Activated T-helper 2 cell treated with anti-CD3 and anti-CD28 coated beads, Interferon-gamma antibody, Interleukin-2, Interleukin-4, amounts not matched to agents 10 μg/mL and 5 μg/mL and 100 μg/mL, durations not matched to agents 14 hours and 24 hours and 36 hours (primary cell): ENCODE measurements at places on chromosomes 12 and 14. TPM values are rescaled to one million over a fixed set of nuclear protein-coding genes. Genes with fewer than 3 reads are reported as not detected.

Gene CLEC12A
- total RNA-seq, result 0.30 and 0.32 TPM in 2 replicates

Gene RPL10L
- not detected in 2 replicates for total RNA-seq

Gene OTUB2
- total RNA-seq, result 2.1 and 2.3 TPM in 2 replicates

Gene NAV3
- not detected in 2 replicates for total RNA-seq

DNA sequence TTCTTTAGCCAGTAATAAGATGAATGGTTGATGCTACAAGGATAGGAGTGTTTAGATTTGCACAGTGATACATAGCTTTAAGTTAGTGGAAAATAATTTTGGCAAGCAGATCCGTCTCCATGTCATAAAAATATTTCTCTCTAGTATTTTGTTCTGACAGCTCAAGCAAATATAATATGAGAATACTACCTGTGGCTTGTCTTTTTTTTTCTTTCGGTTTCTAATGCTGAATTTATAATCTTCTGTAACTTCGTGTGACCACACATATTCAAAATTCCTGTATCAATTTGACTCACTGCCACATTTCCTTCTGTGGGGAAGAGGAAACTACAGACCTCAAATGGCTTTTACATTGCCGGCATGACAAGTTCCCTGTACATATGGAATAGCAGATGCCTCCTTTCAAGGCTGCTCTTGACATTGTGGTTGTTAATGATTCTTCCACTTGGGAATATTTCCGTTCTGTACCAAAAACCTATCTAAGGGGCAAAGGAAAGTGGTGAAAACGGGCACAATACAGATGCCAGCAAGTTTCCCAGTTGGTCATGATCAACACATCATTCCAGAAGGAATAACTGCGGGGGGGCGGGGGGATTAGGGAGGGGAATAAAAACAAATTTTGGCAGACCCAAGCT, 103.6 kb upstream of the CCDC91 start:
- H3K4me1 ChIP-seq, result peaks cover 6% of the 10 kb centered on the region
- no peaks in the 10 kb centered on the region for H3K36me3 ChIP-seq
- H3K27ac ChIP-seq, result no peak overlapping the region
- no peak overlapping the region for H3K4me3 ChIP-seq
- DNase-seq, result no peak

DNA sequence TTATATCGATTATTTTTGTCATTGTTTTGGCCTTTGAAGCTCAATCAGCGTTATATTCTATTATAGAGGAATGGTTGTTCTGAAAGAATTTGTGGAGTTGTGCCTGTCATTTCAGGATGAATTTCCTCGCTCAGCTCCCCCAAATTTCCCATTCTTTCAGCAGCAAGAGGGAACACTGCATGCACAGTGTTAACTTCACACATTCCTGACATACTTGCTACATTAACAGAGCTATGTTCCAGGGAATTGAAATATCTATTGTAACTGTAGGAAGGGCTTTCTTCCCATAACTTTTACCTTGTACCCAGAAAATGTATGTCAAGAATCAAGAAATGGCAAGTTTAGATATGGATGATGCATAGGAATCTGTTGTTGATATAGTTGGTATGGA, 379.0 kb downstream of the LRIG3 start:
- no peak overlapping the region for H3K27ac ChIP-seq
- H3K4me1 ChIP-seq, result no peaks in the 10 kb centered on the region
- no peaks in the 10 kb centered on the region for H3K36me3 ChIP-seq

DNA sequence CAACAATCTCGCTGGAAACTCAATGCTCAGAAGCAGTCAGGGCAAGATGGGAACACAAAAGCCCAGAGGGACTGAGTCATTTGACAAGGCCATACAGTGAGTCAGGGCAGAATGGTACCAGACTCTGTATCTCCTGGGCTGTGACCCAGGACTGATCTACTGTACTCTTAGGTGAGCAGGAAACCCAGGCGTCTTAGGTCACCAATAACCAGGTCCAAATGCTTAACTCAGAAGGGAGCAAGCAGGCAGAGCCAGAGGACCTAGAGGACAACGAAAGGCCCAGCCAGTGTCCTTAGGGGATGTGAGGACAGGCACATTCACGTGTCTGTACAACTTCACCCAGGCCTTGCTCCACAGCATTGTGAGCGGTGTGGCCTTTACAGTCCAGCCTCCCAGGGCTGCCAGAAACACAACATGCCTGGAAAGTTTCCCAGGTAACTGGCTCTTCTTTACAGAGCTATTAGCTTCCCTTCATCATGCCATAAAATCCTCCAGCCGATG, 69.9 kb downstream of the ARL6IP4 start:
- no peak for DNase-seq
- H3K4me3 ChIP-seq, result no peak overlapping the region
- H3K27ac ChIP-seq, result no peak overlapping the region
- H3K36me3 ChIP-seq, result no peaks in the 10 kb centered on the region
- H3K27me3 ChIP-seq, result no peaks in the 10 kb centered on the region

DNA sequence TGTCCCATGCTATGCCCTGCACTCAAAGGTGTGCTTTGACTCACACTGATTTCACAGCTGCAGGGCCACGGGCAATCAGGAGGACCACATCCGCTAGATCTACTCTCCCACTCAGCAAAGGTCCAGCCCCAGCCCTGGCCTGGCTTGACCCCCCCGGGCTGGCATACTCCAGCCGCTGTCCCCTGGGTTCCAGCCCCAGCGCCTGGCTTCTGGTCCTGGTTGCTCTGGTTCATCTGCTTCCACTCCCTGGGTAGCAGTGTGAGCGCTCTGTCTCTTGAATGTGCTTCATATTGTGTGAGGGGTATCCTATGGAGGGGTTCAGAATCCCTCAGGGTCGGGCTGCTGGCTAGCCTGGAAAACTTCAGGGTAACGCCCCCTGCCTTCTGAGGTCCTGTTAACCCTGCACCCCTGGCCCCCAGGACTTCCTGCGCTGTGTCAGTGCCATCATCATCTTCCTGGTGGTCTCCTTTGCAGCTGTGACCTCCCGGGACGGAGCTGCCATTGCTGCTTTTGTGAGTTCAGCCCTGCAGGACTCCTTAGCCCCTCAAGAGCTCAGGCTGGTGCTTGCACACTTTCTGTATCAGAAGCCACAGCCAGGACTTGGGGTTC, 1.9 kb downstream of the CMTM5 start:
- no peak overlapping the region for H3K27ac ChIP-seq
- no peak for DNase-seq
- H3K4me1 ChIP-seq, result no peaks in the 10 kb centered on the region

DNA sequence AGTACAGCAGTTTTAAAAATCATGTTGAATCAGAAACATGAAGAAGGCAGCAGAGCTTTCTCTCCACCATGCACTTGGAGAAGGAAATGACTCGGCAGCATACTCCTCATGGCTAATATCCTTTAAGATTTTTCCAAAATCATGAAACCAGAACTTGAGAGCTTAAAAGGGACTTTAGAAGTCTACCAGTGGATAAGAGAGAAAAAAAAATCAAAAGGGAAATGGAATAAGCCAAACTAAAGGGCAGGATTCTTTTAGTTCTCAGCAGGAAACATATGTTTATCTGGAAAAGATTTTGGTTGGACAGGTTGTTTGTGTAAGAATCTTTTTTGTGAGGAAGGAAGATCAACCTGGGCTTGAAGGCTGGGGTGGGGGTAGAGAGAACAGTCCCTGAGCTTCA, 111.8 kb downstream of the PRKCH start:
- H3K4me1 ChIP-seq, result peaks cover 75% of the 10 kb centered on the region
- no peak for DNase-seq
- peak overlapping the region; percentile 48 for H3K27ac ChIP-seq
- no peaks in the 10 kb centered on the region for H3K27me3 ChIP-seq
- H3K4me3 ChIP-seq, result no peak overlapping the region
- H3K36me3 ChIP-seq, result peaks cover 51% of the 10 kb centered on the region

DNA sequence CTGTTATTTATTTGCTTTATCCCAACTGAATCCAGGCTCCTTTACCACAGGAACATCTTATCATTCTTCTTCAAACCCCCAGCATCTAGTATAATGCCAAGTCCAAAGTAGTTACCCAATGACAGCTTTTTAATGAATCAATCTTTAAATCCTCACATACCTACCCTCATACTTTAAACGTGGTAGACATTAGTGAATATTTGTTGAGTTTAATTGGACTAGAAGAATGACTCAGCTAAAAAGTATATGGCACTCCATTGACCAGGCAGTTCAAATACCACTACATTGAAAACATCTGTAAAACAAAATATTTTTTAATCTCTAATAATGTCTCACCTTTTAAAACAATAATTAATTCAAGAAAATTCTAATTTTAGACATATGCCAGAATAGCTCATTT, 98.1 kb downstream of the ZFC3H1 start:
- no peak overlapping the region for H3K4me3 ChIP-seq
- no peaks in the 10 kb centered on the region for H3K4me1 ChIP-seq
- no peak for DNase-seq
- peaks cover 9% of the 10 kb centered on the region for H3K27me3 ChIP-seq

- DNase-seq, result no peak
- no peak overlapping the region for H3K27ac ChIP-seq
- H3K27me3 ChIP-seq, result no peaks in the 10 kb centered on the region
- no peaks in the 10 kb centered on the region for H3K4me1 ChIP-seq
- H3K36me3 ChIP-seq, result no peaks in the 10 kb centered on the region
These were observed 59.6 kb downstream of the LRFN5 start for GRCh38 chr14:41666301-41666700.

- H3K4me1 ChIP-seq, result no peaks in the 10 kb centered on the region
- no peak overlapping the region for H3K4me3 ChIP-seq
- no peak overlapping the region for H3K27ac ChIP-seq
- H3K36me3 ChIP-seq, result no peaks in the 10 kb centered on the region
- H3K27me3 ChIP-seq, result no peaks in the 10 kb centered on the region
- no peak for DNase-seq
These were observed 74.1 kb downstream of the KIF26A start for GRCh38 chr14:104212206-104213095.

GRCh38 chr14:59132796-59133494, 55.5 kb upstream of the DAAM1 start:
- DNase-seq, result no peak
- H3K36me3 ChIP-seq, result no peaks in the 10 kb centered on the region
- peaks cover 18% of the 10 kb centered on the region for H3K27me3 ChIP-seq
- no peak overlapping the region for H3K27ac ChIP-seq
- no peak overlapping the region for H3K4me3 ChIP-seq

DNA sequence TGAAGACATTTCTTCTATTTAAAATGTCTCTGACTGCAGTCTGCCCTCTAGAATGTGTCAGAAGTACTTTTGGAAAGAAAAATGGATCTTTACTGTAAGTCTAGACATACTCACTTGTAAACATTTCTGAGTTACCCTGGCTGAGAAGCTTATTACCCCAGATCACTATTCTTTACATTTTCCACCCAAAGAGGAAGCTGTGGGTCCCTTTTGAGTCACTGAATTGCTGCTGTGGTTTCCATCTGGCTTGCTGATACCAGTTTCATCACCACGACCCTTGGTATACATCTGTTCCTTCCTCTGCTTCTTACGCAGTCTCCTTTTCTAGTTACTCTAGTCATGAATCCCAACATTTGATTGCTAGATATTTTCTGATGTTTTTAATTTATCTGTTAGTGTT, 20.2 kb upstream of the CLEC4D start:
- no peaks in the 10 kb centered on the region for H3K36me3 ChIP-seq
- H3K27ac ChIP-seq, result peak overlapping the region; percentile 36
- H3K4me3 ChIP-seq, result no peak overlapping the region

- DNase-seq, result no peak
- H3K27me3 ChIP-seq, result peaks cover 17% of the 10 kb centered on the region
- no peaks in the 10 kb centered on the region for H3K36me3 ChIP-seq
- no peaks in the 10 kb centered on the region for H3K4me1 ChIP-seq
These were observed 207.0 kb downstream of the CALM1 start for GRCh38 chr14:90603841-90604240.

DNA sequence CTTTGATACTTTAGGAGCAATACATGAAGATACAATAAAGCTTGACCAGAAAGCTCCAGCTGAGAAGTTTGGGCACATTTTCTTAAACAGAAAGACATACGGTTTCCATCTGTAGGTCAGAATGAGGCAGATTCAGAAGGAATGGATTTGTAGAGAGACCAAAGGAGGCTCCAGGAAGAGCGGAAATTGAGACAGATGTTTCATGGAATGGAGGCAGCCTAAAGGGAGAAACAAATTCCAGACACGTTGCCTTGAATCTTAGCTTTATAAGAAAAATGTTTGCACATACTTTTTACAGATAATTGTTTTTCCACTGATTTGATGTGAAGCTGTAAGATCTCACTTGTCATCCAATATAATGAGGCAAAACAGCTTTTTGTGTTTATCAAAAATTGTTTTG, 24.8 kb downstream of the EPYC start:
- H3K27me3 ChIP-seq, result peaks cover 2% of the 10 kb centered on the region
- no peaks in the 10 kb centered on the region for H3K36me3 ChIP-seq
- H3K4me1 ChIP-seq, result no peaks in the 10 kb centered on the region
- no peak overlapping the region for H3K27ac ChIP-seq
- no peak for DNase-seq

DNA sequence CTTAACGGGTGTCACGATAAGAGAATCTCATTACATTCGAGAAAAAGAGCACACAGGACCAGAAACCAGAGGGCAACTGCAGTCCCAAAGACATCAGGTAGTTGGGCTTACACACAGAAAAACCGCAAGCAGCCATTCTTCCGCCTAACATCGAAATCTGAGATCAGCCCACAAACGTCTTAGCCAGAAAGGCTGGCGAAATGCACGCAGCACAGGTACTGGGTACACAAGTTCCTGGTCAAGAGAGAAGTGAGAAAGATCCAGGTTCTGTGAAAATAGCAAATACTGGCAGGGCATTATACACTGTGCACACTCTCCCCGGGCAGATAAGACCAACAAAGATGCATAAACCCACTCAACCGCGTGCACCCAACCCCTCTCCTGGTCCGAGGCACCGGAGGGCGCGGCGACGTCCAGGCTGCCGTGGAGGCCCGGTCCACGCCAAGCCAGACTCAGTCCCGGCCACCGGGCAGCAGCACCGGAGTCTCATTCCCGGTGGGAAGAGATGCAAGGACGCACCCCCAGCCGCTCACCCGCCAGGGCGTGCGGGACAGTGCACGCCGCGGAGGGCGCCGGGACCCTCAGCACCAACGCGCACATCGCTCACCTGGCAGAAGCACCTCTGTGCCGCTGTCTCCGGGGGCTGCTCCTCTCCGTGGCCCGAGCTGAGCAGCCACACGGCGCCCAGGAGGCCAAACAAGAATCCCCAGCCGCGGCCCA, 437 bp downstream of the ERO1A start:
- peaks cover 33% of the 10 kb centered on the region for H3K4me1 ChIP-seq
- H3K27me3 ChIP-seq, result no peaks in the 10 kb centered on the region
- H3K27ac ChIP-seq, result peak overlapping the region; percentile 99
- DNase-seq, result peak; percentile 69
- H3K4me3 ChIP-seq, result peak overlapping the region; percentile 98

DNA sequence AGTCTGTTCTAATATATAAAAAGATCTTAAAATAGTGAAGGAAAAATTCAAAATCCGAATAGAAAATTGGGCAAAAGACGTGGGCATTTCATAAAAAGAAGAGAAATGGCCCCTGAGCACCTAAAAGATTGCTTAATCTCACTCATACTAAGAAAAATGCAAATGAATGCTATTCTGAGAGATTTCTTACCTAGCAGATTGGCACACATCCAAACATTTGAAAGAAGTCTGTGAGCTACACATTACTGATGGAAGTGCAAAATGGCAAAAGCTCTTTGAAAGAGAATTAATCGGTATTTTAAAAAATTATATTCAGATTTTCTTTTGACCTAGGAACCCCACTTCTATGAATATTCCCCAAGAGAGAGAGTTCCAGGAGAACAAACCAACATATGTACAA, 280.4 kb upstream of the GARIN6 start:
- no peak overlapping the region for H3K27ac ChIP-seq
- H3K4me3 ChIP-seq, result no peak overlapping the region
- no peaks in the 10 kb centered on the region for H3K36me3 ChIP-seq
